ENCODE measurements at places on chromosomes 4 and X.

- no peak for DNase-seq
Observed at GRCh38 chrX:72568406-72569092, 4.1 kb downstream of the HDAC8 start.

DNA sequence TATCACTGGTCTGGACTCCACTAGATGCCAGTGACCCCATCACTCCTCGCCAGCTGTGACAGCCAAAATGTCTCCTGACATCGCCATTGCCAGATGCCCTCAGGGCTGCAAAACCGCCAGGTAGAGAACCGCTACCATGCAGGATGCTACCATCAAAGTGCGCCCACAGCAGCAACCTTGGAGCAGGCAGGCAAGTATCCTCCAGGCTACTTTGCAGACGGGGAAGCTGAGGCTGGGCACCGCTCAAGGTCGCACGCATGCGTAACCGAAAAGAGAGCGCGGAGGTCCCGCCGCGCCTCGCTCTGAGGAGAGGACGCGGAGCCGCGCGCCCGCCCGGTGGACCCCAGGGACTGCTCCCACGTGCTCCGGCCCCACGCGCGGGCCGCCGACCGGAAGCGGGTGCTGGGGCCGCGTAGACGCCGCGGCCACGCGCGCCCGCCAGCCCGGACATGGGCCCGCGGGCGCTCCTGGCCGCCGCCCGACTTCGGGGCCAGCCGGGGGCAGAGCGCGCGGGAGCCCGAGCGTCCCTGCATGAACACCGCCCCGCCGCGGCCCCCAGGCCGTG, at the start of gene STS:
STS (plus strand) TSS at position 300 of the 565 bp plus-strand sequence. CDS start 105,488 bp downstream, outside the sequence.
- DNase-seq, result no peak

GRCh38 chrX:48468247-48468671, 1.8 kb downstream of the SLC38A5 start:
- no peak for DNase-seq

DNA sequence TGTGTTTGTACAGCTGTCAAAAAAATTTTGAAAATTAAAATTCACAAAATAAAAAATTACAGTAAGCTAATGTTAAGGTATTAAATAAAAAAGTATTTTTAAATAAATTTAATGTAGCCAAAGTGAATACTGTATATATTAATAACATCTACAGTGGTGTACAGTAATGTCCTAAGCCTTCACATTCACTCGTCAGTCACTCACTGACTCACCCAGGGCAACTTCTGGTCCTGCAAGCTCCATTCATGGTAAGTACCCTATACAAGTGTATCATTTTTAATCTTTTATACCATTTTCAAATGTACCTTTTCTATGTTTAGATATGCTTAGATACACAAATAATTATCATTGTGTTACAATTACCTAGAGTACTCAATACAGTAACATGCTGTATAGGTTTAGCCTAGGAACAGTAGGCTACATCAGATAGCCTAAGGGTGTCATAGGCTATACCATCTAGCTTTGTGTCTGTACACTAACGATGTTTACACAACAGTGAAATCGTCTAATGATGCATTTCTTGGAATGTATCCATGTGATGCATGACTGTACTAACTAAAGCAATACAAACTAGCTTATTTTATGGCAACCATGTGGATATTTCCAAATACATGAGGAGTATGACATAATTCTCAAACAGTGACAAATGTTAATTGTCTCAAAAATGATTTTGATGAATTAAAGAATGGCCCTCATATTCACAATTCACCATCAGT, 13.7 kb downstream of the DDX60 start:
- DNase-seq, result peak; percentile 69

DNA sequence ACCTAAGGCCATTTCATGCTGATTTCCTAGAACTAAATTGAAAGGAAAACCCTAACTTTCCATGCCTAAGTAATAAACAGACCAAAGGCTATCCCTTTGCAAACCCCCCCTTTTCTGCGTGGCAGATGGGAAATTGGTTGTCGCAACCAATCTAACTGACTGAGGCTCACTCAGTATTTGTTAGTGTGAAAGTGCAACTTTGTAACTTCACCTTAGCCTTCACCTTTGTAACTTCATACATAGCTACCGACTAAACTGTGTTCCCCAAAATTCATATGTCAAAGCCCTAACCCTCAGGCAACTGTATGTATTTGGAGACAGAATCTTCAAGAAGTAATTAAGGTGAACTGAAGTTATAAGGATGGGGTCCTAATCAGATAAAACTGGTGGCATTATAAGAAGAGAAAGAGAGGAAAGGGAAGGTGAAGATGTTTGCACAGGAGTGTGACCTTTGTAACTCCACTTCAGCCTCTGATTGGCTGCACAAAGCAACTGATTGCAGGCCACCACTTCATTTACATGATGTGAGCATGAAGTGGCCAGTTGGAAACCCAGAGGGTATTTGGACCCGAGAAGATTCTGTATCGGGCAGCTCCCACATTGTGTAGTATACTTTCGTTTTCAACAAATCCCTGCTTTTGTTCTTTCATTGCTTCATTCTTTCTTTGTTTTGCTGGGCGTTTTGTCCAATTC, 4.9 kb upstream of the TMEM33 start:
- no peak for DNase-seq

DNA sequence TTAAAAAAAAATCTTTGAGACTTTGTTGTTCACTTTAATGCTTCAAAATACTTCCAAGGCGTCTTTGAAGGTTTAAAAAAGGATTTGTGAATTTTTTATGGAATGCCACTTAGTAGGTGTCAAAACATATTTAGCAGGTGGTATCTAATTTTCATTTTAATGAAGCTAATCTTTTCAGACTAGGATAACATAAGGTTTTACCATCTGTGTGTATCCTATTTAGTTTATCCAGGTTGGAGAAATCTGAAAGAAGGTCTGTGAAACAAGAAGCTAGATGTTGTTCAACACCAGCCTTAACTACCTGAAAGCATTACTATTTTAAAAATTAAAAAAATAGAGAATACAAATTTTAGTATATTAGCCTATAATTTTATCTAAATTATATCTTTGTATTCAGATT, 193.4 kb downstream of the GRID2 start:
- no peak for DNase-seq

Data from NCI-H2029 (cell line).